ENCODE measurements at places on chromosomes 2 and 18.

DNA sequence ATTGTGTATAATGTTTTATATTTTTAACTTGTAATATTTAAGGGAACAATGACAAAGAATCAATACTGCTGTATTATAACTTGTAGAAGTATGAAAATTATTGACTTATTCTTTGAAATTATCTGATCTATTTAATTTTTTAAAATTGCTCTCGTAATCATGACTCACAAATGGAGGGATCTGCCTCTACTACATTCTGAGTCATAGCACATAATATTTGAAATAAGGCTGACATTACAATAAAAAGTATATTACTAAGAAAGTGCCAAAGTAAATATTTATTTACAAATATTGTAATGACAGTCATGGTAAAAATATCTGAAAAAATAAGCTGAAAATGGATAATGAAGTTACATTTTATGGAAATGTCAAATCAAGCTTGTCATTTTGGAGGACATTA lies 1144.6 kb upstream of the CDH2 start:
- DNase-seq: no peak

- no peak for DNase-seq
These were observed 19.5 kb downstream of the RALBP1 start for GRCh38 chr18:9494778-9495331.

- DNase-seq: no peak
These were observed 3.4 kb upstream of the SPATS2L start for GRCh38 chr2:200302940-200303727.

- no peak for DNase-seq
These were observed 2.1 kb upstream of the SIX3 start for GRCh38 chr2:44939106-44940048.

- no peak for DNase-seq
These were observed 1.4 kb upstream of the CD226 start for GRCh38 chr18:69948919-69949537.

GRCh38 chr2:230453006-230453405 lies 37.0 kb downstream of the SP100 start:
- no peak for DNase-seq

DNA sequence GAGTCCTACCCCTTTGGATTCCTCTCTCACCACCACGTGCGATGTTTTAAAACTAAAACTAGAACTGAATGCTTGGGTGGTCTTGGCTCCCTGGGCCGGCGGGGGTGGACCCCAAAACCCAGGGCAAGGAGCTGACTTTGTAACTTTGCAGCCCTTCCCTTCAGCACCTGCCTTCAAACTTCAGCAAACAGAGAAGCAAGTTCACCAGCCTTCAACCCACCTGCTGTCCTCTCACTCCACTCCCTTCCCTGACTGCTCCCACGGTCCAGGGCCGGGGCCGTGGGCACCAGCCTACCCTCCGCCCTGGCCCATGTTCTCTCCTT lies 54.5 kb downstream of the COL6A3 start:
- DNase-seq: no peak

DNA sequence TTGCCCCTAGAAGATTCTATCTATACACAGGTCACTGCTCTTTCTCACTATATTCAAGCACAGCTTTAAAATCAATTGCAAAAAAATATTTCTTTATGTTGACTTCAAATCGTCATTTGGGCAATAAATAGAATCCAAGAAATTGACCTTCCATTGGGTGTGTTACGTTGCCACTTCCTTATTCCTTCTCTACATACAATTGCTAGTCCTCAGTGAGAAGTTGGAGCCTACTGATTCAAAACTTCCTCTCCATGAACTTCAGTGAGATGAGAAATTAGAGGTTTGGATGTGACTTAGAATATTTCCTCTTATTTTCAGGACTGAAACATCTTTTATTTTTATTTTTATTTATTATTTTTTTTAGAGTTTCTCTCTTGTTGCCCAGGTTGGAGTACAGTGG lies 40.3 kb downstream of the PMAIP1 start:
- DNase-seq: no peak

DNA sequence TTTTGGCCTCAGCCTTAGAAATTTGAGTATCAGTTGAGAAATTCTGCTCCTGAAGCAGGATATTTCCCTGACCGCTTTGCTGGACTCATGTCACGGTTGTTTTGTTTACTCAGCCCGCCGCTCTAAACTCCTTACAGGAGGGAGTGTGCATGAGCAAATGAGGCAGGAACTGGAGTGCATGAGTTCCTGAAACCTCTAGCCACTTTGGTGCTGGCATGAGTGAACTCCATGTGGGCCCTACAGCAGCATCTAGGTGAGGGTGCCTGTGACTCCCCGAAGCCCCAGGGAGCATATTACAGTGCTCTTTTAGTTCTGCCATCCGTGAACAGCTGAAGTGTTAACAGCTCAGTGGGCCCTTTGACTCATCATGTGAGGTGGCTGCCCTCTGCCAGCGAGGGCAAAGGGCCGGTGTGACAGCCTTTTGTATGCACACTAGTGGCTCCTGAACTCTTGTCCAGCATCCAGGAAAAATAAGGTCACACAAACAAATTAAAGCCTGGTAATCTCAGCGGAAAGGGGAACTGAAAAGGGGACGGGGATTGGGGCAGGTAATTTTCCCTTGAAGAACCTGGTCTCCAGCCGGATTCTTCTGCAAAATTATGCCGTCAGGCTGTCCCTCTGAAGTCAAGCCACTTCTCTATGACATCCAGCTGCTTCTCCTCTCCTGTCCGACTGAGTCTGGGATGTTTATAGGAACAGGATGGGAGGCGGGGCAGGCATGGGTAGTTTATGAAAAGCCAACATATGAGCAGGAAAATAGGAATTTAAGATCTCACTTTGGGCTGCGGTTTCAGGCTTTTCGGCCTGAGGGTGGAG lies 1668.7 kb downstream of the SUCLG1 start:
- no peak for DNase-seq

GRCh38 chr2:38690499-38691420 lies 24.8 kb downstream of the GALM start:
- no peak for DNase-seq

GRCh38 chr2:46695283-46695682 lies 215.9 kb downstream of the TMEM247 start:
- DNase-seq: no peak

DNA sequence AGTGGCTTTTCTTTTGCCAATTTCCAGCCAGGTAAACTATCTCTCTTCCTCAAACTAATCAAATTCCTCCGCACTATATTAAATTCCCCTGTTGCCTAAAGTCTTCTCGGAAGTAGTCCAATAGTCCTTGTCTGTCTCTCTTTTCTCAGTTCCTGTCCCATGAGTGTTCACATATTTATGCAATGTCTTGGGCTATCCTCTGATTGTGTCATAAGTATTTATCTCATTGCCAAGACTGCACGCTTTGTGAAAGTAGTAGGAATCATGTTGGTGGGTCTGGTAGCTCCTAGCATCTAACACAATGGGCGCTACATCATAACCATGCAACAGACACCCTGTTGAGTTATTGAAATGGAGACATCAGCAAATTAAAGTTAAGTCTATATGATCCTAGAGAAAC lies 59.9 kb upstream of the POU3F3 start:
- DNase-seq: no peak

- DNase-seq: no peak
These were observed 2.9 kb upstream of the WDR7 start for GRCh38 chr18:56647951-56648893.

DNA sequence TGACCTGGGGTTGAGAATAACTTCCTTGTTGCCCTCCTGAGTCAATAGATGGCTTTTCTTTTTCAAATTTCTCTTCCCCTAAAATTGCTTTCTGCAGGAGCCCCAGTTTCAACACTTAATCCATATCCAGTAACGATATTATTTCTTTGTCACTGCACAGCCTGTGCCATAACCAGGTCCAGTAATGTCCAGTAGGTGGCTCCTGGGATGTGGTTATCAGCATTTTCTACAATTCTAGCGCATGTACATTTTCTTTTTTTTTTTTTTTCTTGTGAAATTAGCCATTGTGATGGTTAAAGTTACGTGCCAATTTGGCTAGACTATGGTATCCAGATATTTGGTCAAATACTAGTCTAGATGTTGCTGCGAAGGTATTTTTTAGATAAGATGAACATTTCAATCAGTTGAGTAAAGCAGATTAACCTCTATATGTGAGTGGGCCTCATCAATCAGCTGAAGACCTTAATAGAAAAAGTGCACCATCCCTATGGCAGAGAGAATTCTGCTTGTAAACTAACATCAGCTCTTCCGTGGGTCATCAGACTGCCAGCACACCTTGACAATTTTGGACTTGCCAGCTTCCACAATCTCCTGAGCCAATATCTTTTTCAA lies 72.9 kb upstream of the SCG2 start:
- no peak for DNase-seq

- no peak for DNase-seq
These were observed 43.2 kb downstream of the ZBTB7C start for GRCh38 chr18:48365965-48366364.

GRCh38 chr18:59612381-59612780 lies 84.8 kb downstream of the CCBE1 start:
- DNase-seq: no peak

- DNase-seq: no peak
These were observed 129.0 kb downstream of the RND3 start for GRCh38 chr2:150358468-150358807.
